SW480 (cell line): ENCODE measurements at places on chromosomes 1 and 21.

GRCh38 chr1:44146536-44147361, 5.3 kb upstream of the KLF18 start:
- no peak for DNase-seq

GRCh38 chr1:218473522-218473921, 128.4 kb downstream of the TGFB2 start:
- peak; percentile 22 for DNase-seq

DNA sequence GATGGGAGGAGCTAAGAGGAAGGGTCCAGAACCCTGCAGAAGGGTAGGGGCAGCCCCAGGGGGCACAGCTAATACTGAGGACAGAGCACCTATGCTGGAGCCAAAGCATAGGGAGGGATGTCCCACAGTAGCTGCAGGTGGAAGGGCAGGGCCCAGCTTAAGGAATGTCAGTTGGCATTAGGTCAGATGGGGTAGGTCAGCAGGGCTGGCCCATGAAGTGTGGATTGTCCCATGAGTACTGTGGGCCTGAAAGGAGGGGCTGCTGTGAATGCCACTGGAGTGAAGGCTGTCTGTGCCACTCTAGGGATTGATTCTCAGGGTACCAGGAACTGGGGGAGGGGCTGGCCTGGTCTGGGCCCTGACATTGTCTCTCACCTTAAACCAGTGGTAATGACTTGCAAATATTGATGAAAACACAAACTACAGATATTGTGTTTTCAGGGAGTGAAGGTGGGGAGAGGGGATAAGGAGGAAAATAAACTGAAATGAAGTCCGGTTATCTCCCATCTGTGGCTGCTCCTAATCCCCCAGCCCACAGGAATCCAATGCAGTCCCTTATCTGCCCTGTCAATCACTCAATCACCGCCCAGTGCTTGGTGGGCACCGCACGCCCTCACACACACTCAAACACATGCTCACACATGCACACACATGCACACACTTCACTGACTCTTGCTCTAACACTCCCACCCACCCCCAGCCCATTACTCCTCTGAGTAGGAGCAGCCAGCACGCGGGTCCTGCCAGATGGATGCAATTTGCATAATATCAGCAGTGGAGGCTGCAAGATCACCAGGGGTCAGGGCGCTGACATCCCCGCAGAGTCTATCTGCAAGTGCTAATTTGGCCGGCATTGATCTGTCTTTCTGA, 27.8 kb downstream of the DMAP1 start:
- no peak for DNase-seq

DNA sequence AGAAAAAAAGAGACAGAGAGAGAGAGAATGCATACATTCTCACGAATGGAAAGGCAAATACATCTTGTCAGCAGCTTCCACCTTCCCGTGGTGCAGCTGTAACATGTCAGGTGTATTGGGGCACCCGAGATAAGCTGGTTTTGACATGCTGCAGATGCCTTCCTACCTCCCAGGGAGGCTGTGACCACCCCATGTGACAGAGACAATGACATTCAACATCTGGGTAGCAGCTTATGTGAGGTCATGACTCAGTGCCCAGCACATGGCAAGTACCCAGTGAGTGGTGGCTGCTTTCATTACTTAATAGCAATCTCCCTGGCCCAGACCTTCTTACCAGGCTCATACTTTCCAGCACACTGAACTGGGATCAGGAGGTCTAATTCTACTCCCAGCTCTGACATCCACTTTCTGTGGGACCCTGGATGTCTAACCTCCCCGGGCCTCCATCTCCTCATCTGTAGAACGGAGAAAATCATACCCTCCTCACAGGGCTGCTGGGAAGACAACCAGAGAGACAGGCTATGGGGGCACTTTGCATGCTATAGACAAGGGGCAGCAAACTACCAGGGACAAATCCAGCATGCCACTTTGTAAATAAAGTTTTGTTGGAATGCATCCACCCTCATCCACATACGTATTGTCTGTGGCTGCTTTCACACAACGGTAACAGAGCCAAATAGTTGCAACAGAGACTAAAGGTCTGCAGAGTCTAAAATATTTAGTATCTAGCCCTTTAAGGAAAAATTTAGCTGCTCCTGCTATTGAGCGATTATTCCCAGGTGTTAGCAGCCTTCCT, 38.5 kb upstream of the ZBTB40 start:
- no peak for DNase-seq

DNA sequence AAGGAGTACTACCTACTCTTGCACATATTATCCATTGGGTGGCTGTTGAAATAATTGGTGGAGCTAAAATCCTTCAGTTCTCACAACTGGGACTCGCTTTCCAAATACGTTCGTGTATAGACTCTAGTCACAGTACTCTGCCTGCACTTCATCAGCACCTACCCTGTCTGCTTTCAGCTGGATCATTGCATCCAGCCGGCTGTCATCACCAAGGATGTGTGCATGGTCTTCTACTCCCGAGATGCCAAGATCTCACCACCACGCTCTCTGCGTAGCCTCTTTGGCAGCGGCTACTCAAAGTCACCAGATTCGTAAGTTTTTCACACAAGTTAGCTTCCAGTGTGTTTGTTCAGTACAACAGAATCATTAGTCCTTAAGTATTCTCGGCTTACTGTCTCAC, 37.3 kb upstream of the PGD start:
- no peak for DNase-seq

DNA sequence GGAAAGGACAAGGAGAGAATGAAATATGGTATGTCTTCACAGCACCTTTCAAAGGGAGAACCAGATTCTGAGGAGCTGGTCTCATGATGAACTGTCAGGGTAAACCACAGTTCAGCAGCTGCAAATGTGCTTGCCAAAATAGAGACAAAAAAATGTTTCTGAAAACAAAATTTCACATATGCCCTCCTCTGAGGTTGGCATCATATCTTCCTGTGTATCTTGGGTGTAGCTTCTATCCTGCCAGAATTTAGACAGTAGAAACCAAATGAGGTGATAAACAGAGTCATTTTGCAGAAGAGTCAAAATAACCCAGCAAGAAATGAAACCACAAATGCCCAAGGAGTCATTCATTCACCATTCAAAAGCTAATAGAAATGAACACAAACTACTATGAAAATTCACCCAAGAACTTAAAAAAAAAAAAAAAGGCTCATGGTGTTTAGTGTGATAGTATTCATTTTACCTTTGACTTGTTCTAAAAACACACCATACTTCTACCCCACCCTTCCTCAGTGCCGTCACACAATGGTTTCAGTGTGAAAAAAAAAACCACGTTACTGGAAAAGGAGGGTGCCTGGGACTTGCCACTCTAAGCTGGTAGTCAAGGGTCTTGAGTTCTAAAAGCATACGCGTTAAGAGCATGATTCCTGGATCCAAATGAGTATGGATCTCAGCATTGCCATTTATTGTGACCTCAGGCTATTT, 18.5 kb downstream of the SELL start:
- DNase-seq = no peak

GRCh38 chr1:29793101-29793546, 556.8 kb downstream of the PTPRU start:
- peak; percentile 60 for DNase-seq

DNA sequence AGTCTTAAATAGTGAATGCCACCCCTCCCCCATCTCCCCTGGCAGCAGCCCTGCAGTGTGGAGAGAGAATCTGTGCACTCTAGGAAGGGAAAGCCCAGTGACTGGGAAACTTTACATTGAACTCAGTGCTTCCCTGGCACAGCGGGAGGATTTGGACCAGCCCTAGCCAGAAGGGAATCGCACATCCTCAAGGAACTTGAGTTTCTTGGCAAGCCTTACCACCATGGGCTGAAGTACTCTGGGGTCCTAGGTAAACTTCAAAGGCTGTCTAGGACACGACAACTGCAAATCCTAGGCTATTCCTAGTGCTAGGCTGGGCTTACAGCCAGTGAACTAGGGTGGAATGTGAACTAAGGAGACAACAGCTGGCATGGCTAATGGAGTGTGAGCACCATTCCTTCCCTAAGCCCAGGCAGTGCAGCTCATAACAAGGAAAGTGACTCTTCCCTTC, 88.3 kb downstream of the COL24A1 start:
- no peak for DNase-seq

DNA sequence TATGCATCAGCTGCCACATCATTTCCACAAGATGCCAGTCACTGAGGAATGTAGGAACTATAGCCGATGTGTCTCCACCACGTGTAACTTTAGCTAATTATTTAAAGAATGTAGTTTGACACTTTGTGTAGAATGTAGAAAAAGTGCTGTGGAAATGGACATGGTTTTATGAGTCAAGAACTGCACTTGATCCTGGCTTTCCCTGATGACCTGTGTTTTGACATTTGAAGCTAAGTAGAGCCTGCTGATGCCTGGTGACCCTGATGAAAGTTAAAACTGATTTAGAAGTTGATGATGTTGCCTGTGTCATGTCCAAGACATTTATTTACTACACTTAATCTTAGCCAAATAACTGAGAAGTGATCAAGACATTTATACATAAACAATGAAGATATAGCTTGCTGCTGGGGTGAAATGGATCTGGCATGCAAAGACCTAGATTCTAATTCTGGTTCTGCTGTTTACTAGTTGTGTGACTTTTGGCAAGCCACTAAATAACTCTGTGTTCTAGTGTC, 4.4 kb upstream of the OSBPL9 start:
- DNase-seq = no peak

DNA sequence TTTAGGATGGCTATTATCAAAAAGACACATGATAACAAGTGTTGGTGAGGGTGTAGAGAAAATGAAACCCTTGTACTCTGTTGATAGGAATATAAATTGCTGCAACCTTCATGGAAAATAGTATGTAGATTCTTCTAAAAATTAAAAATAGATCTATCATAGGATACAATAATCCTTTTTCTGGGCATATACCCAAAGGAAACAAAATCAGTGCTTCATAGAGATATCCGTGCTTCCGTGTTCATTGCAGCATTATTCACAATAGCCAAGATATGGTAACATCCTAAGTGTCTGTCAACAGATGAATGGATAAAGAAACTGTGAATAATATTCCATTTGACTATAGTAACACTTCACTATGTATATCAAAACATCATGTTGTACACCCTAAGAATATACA, 106.7 kb downstream of the MIS18A start:
- DNase-seq = no peak

- no peak for DNase-seq
Observed at GRCh38 chr1:237324226-237324625, 282.2 kb downstream of the RYR2 start.

- DNase-seq = no peak
Observed at GRCh38 chr1:45152126-45152525, 54.3 kb downstream of the ZSWIM5 start.

DNA sequence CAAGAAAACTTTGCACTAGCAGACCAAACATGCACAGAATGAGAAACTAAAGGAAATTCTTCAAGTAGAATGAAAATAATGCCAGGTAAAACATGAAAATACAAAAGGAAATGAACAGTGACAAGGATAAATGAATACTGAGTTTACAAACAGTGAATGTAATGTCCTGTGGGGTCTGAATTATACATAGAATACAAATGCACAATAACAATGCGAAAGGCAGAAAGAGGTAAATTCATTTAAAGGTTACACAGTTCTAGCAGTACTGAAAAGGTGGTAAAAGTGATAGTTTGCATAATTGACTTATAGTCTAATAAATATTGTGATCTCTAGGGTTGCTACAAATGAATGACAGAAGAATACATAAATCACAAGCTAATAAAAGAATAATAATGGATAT, 12.9 kb downstream of the CD55 start:
- no peak for DNase-seq

DNA sequence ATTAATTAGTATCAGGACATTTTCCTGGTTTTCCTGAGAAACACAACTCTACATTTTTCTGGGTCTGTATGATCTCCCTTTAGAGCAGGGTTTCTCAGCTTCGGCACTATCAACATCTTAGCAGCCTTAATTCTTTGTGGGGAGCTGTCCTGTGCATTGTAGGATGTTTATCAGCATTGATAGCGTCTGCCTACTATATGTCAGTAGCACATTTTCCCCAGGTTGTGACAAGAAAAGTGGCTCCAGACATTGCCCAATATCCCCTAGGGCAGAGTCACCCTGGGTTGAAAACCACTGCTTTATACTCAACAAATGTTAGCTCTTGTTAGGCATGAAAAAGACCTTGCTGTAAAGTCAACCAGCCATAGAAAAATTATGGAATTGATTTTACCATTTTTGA, 195.1 kb upstream of the FMN2 start:
- no peak for DNase-seq

DNA sequence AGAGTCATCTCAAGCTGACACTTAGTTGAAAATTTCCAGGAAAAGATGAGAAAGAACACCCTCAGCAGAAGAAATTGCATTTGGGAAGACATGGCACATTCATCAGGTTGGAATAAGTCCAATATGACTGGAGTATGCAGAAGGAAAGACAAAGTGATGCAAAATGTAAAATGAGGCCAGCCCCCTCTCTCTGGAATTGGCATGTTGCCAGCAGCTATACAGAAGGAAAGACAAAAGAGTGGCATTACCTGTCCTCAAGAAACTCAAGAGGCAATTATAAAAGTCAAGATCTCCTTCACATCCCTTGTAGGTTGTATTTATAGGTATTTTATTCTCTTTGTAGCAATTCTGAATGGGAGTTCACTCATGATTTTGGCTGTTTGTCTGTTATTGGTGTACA, 426.3 kb downstream of the AGBL4 start:
- DNase-seq = no peak

GRCh38 chr1:19676438-19676922, 11.8 kb downstream of the HTR6 start:
- DNase-seq = peak; percentile 29

DNA sequence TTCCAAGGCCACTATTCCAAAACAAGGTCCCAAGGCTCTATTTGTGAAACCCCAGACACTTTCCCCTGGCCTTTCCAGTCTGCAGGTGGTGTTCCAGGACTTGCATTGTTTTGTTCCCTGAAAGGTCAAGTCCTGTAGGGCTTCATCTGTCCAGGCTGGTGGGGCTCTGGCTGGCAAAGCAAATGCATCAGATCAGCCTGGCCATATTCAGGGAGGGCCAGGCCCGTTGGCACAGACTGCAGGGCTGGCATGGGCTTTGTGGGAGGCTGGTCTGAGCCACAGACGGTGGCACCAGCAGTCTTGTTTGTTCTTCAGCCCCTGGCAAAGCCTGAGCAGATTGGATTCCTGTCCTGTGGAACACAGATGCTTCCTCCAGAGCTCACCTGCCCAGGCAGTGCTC, 93.0 kb downstream of the SPATA46 start:
- no peak for DNase-seq

- DNase-seq = no peak
Observed at GRCh38 chr21:33847588-33848248, 67.9 kb downstream of the ATP5PO start.

DNA sequence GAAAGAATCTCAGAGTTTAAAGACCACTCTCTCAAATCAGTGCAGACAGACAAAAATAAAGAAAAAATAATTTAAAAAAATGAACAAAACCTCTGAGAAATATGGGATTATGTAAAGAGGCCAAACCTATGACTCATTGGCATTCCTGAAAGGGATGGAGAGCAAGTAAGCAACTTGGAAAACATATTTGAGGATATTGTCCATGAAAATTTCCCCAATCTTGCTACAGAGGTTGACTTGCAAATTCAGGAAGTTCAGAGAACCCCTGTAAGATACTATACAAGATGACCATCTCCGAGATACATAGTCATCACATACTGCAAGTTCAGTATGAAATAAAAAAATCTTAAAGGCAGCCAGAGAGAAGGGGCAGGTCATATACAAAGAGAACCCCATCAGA, 43.7 kb upstream of the IVNS1ABP start:
- no peak for DNase-seq
